NCI-H1048 (cell line): ENCODE measurements at places on chromosomes 13 and 19.

DNA sequence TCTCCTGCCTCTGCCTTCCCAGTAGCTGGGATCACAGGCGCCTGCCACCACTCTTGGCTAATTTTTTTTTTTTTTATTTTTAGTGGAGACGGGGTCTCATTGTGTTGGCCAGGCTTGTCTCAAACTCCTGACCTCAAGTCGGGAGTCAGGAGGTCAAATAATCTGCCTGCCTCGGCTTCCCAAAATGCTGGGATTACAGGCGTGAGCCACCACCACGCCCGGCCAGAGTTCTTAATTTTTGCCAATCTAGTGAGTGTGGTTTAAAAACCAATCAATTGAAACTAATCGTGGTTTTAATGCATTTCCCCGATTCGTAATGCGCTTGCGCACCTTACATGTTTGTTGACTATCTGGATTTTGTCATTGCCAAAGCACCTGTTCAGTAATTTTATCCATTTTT lies 37.0 kb downstream of the SKA3 start:
- no peak for DNase-seq

GRCh38 chr13:44819245-44819644 lies 170.0 kb downstream of the NUFIP1 start:
- DNase-seq: no peak

- no peak for DNase-seq
Observed at GRCh38 chr19:18093439-18094161, 4.0 kb upstream of the MAST3 start.

- no peak for DNase-seq
Observed at GRCh38 chr13:94414708-94415107, 64.8 kb downstream of the DCT start.

DNA sequence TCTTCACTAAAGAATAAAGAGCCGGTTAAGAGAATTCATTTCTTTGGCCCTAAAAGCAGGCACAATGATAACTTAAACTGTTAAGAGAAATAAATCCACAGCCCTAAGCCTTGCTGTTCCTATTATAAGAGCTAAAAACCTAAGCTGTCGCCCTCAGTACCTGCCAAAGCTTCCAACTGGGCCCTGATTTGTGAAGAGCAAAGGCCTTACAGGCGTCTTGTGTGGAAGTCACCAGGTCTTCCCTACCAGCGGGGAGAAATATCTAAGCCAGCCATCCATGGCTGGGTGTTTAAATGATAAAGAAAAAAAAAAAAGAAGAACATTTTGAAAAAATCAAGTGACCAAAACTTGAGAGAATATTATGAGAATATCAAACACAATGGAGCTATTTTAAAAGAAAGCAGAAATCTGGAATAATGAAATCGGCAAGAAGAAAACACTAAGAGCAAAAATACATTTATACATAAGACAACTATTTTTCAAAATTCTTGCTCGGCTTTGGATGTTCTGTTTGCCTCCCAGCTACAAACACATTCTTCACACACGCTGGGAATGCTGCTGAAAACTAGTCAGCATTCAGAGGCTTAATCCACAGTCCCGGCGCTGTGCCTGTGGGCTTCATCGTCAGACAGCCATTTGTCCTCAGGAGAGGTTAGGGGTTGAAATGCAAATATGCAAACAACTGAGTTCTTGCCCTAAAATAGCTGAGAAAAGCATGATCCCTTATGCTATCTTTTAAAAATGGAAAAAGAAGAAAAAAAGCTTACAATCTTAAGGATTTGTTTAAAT lies 89.8 kb upstream of the LSM14A start:
- DNase-seq: no peak

GRCh38 chr13:35961461-35962220 lies 169.5 kb downstream of the DCLK1 start:
- no peak for DNase-seq

DNA sequence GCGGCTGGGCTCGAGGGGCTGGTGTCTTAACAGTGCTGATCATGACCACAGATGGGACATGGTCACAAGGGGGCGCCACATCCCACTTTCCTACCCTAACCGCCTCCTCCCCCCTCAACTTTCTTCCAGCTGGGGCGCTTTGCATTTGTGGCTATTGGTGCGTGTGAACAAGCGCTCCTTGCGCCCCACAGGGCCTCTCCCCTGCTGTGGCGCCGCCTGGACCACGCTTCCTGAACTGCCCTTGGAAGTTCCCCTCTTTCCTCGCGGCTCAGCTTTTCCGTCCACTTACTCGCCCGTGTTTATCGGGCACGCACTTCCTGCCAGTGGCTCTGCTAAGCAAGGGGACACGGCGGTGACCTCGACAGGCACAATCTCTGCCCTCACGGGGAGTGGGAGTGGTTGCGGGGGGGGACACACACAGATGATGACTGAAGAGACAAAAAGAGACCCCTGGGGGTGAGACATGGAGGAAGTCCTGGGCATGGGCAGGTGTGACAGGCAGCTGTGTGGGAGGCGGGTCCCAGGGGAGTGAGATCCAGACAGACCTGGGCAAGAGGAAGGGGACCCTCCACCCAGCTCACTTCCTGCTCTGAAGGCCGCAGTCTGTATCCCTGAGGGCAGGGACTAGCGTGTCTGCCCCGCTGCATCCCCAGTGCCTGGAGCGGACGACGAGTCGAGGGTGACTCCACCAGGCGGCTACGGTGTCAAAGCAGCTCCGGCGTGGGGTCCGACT lies 40.3 kb downstream of the ZNF787 start:
- DNase-seq: no peak

DNA sequence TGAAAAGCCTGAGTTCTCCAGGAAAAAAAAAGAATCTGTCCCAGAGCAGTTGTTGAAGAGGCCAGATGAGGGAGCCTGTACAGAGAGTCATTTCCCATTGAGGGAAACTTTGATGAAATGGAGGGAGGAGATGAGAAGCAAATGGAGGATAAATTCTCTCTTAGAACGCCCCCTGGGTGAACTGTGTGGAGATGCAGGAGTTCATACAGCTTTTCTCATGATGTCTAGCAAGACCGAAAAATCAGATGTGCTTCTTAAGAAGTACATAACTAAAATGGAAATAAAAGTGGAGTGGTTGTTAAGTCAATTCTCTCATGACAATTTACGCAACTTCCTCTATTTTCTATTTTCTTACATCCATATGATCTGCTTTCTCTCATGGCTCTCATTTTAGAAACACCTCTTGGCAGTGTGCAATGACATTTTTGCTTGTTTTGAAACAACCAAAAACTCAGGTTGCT lies 1263.1 kb downstream of the PCDH9 start:
- no peak for DNase-seq

DNA sequence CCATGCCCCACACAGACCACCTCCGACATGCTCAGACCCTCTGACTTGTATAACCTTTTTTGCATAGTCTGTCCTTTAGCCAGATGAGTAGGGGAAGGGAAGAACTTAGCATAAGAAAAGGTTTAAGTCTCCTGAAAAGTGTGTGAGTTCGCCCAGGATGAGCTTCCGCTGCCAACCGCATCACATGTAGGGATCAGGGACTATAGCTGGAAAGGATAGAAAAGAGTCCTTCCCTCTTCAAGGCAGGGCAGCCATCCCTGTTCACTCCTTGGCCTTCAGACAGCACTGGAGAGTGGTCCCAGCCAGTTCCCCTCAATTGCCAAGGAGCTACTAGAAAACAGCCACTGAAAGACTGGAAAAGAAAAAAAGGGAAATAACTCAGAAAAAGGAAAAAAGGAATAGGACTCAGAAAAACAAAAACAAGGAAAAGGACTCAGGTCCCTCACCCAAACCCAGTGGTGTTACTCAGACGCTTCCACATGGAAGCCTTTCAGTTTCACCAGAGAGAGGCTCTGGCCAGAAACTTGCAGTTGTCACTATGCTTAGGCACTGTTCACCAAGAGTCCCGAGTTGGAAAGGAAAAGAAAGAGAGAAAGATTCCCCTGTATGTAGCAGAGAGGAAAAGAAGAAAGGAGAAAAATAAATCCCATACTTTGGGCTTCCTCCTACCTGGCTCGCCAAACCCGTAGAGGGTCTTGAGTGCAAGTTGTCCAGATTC lies 5.6 kb upstream of the TM9SF2 start:
- no peak for DNase-seq

- DNase-seq: no peak
Observed at GRCh38 chr13:81207231-81207630, 866.3 kb upstream of the SPRY2 start.

- DNase-seq: no peak
Observed at GRCh38 chr19:56900573-56901097, 60.1 kb upstream of the PEG3 start.

- DNase-seq: no peak
Observed at GRCh38 chr19:43464134-43464775, 1.2 kb downstream of the LYPD3 start.

DNA sequence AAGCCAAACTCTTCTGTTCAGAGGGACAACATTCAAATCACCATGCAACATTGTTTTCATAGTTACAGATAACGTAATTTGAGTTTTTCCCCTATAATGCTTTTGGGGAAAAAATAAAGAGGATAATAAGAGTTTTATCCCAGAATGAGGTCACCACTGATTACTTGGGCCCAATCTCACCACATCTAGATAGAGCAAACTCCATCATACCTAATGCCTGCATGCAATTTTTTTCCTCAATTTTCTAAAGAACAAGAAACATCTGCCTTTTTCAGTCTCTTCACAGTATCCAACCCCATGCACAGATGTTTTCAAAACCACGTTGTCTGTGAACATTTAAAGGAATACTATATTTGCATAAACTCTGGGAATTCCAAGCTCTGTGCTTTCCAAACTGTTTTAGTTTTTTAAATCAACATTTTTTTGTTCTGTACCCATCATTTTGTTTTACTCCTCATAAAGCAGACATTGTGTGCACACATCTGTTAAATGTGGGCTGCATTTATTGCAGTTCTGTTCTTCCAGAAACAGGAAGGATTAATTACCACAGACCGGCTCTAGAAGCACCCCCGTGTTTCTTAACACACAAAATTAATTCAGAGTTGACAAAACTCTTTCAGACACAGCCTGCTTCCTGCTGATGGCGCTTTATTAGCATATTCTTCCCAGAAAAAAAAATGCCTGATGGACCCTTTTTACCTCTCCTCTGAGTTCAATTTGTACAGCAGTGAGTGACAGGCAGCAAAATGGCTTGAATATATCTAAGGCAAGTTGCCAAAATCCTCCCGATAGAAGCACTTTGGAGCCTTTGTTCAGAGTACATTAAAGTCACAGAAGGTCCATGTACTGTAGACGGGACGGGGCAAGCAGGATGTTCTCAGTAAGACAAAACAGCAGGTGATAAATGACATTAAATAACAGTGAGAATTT lies 1171.9 kb downstream of the EFNB2 start:
- DNase-seq: peak; percentile 63

- peak; percentile 61 for DNase-seq
Observed at GRCh38 chr19:6767081-6767356, 216 bp downstream of the SH2D3A start.

GRCh38 chr19:42150364-42150763 lies 18.1 kb upstream of the POU2F2 start:
- DNase-seq: no peak

DNA sequence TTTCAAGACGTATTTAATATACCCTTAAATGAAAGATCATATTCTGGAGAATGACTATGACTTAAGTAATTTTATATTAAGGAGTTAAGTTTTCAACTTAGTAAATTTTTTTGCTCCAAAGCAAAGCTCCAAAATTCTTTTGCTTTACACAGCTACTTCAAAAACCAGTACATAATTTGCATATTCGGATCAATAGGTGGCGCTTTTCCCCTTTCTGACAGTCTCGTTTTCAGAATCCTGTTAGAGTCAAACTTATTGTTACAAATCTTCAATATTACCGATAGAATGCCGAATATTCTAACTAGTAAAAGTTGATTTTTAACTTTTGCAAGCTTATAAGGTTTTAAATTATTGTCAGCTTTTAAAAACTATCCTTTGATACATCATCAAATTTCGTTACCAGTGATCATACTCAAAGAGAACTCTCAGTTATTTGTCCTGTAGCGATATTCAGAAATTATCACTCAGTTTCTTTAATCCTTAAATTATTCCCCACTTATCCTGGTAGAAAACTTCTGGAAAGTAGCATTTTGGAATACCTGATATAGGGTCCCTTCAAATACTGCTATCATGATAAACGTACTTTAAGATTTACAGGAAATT lies 852.7 kb upstream of the KLHL1 start:
- no peak for DNase-seq

- DNase-seq: no peak
Observed at GRCh38 chr19:15464394-15465385, at the start of gene RASAL3. TSS of gene RASAL3 (minus strand) at chr19:15464544. CDS start at chr19:15464358, 186 bp downstream.

DNA sequence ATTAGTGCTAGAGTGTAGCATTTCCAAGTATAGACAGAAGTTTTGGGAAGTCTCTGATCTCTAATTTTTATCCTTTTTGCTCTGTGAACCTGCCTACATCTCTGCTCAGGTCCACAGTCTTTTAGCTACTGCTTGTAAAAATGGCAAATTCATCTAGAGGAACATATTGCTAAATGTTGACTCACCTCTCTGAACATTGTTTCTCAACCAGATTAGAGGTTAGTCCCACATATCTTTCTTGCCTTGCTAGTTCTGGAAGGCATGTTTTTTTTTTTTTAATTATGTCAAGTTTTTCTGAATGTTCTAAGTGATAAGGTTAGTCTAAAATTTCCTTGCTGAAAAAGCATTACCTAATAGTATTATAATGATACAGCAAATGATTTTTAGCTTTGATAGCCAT lies 2889.6 kb upstream of the PCDH20 start:
- no peak for DNase-seq

GRCh38 chr19:20925481-20925880 lies 2.4 kb downstream of the ZNF85 start:
- no peak for DNase-seq

- DNase-seq: no peak
Observed at GRCh38 chr13:97921176-97921816, 32.2 kb upstream of the IPO5 start.

DNA sequence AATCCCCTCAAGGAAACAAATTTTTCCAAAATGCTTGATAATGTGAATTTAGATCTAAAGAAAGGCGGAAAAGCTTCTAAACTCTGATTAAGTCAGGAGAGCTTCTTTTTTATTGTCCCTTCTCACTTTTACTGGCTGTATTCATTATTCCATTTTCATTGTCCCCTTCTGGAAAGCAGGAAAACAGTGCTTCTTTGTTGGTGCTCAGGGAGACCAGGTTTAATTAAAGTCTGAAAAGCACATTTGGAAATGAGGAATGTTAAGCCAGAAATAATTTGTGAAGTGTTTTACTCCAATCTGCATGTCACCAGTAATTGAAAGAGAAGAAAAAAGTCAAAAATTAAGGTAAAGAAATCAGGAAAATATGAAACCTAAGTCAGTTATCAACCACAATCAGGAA lies 43.5 kb upstream of the TSC22D1 start:
- no peak for DNase-seq
